MV-4-11 (cell line): ENCODE measurements at places on chromosomes 16 and 17.
A peak's percentile ranks its signal among the peaks of the same experiment; 100 is the strongest.

DNA sequence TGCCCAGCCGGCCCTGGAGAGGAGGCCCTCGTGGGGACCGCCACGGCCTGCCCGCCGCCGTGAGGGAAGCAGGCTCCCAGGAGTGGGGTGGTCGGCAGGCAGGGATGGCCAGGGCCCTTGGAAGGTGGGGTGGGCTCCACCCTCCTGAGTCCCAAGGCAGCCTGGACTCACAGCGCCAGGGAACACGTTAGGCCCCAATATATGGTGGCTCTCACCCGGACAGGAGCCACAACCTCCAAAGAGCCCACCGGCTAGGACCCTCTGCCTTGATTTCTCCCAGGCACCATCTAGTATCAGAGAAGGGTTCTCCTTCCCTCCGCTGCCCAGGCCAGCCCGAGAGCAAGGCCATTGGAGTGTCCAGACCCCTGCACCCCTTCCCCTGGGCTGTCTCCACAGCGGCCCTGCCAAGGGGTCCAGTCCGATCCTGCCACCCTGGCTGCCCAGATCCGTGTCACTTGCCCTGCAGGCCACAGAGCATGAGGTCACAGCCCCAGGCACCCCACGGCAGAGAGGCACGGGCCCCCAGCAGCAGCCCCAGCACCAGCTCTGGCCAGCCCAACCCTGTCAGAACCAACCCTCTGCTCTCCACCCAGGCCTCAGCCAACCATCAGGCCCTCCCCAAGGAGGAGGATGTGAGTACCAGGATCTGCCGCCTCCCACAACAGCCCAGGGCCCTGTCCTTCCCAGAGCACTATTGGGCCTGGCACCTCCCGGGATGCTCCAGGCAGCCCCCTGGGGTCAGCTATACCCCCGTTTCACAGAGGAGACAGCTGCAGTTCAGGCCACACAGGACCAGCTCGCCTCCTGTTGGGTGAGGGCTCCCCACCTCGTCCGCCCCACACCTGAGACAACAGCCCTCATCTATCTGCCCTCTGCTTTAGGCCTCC is 1.1 kb upstream of the AXIN1 start:
- DNase-seq = no peak

DNA sequence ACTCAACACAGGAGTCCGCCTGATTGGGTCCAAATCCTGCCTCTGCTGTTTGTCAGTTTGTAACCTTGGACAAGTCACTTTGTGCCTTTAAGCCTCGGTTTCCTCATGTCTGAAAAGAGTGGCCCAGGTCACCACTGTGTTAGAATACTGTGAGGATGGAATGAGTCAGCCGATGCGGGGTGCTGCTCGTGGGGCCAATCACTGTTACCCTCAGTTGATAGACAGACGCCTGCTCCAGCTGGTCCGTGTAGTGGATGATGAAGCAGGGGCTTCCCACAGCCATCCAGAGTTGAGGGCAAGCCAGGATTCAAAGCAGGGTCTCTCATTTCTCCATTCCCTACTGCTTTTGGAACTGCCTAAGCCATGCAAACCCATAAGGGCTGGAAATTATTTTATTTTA is 5.8 kb downstream of the FBXL19 start:
- no peak for DNase-seq

DNA sequence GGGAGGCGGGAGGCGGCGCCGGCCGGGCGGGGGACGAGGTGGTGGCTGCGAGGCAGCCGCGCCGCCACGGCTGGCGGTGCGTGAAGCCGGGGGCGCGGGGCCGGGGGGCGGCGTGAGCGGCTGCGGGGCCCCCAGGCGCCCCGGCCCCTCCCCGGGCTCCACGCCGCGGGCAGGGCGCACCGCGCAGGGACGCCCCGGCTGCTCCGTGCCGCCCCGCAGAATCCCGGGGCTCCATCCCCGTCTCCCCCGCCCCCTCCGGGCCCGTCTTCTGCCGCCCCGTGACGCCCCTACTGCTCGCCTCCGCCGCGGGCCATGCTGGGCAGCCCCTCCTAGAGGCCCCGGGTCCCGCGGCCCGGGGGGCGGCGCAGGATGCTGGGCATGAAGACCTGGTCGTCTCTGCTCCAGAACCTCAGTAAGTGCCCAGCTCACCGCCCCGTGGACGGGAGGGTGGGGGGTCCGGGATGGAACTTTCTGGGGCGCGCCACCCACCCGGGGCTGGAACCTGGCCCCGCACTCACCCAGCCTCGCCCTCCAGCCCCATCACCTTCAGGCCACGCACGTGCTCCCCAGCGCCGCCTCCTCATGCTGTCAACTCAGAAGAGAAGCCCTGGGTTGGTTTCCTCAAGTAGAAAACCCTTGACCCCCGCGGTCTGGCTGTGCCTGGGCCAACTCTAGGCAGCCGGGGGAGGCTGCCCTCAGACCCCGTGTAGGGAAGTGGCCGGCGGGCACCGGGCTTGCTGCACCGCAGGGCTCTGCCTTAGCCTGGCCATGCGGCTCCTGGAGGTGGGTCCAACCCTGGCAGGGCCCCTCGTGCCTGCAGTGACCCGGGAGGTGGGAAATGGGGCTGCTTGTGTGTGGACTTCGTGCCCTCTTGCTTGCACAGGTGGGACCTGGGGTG is 150.2 kb upstream of the GSE1 start:
- DNase-seq = no peak

DNA sequence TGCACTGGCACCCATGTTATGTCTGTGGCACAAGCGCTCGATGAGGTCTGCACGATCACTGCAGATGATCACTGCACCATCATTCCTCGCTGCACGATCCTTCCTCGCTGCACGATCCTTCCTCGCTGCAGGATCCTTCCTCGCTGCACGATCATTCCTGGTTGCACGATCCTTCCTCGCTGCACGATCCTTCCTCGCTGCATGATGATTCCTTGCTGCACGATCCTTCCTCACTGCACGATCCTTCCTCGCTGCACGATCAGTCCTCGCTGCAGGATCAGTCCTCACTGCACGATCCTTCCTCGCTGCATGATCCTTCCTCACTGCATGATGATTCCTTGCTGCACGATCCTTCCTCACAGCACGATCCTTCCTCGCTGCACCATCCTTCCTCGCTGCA is 29.3 kb downstream of the METRNL start:
- no peak for DNase-seq

DNA sequence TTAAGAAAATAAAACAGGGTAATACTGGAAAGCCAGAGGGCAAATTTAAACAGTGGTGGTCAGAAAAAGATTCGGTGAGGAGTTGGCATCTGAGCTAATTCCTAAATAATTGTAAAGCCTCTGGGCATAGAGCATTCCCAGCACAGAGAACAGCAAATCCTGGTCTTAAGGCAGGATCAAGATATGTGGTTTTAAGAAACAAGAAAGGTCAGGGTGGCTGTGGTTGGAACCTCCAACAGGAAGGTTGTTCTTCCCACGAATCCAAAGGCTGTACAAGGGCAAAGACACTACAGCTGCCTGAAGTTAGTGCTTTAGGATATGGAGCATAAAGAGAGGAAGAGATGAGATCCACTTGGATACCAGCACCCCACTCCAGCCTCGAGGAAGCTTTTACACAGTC is 114.6 kb downstream of the ZNF18 start:
- DNase-seq = no peak

- no peak for DNase-seq
These were observed 776 bp upstream of the TMEM219 start for GRCh38 chr16:29961127-29961478.

GRCh38 chr17:44076716-44077594 is 6.4 kb downstream of the G6PC3 start:
- no peak for DNase-seq

GRCh38 chr17:66627985-66628384 is 206.9 kb upstream of the CACNG5 start:
- no peak for DNase-seq

DNA sequence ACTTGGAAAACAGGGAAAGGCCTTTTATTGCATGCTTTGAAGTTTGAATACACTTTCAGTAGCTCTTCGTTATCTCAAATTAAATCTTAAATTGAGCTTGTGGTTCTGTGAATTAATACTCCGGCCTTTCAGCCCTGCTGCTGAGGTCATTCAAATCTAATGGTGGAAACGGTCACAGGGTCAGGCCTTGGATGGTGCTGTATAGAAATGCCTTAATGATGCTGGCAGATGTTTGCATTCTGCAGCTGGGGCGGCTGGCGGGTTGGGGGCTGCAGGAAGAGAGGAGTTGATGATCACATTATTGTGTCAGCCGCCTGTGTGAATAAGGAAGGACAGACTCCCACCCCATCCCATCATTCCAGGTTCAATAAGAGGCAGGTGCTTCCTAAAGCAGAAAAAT is 723.6 kb downstream of the WWOX start:
- no peak for DNase-seq

GRCh38 chr16:60945225-60945624 is 1091.0 kb downstream of the CDH8 start:
- peak; percentile 10 for DNase-seq

DNA sequence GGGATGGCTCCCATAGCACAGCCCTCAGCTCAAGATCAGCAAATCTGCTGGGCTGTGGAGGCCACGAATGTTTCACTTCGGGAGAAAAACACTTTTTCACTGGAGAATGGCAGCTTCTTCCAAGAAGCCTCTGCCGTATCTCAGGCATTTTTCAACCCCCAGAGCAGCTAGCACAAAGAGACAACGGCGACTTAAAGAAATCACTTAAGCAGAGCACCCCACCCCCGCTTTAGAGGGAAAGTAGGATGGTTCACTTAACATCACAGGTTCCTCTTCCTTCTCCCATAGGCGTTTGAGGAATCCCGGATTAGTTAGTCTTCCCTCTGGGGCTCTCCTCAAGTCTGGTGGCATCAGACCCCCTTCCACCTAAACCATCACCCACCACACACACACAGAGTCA is 27.6 kb downstream of the CYB561 start:
- DNase-seq = no peak

GRCh38 chr17:59542960-59543635 is 22.3 kb upstream of the DHX40 start:
- peak; percentile 90 for DNase-seq
